ENCODE measurements at places on chromosomes 4 and X.

- no peak for DNase-seq
Measured at GRCh38 chrX:155216940-155217440, 730 bp downstream of the VBP1 start.

- DNase-seq, result no peak
Measured at GRCh38 chr4:166499820-166500219, 626.8 kb downstream of the TLL1 start.

DNA sequence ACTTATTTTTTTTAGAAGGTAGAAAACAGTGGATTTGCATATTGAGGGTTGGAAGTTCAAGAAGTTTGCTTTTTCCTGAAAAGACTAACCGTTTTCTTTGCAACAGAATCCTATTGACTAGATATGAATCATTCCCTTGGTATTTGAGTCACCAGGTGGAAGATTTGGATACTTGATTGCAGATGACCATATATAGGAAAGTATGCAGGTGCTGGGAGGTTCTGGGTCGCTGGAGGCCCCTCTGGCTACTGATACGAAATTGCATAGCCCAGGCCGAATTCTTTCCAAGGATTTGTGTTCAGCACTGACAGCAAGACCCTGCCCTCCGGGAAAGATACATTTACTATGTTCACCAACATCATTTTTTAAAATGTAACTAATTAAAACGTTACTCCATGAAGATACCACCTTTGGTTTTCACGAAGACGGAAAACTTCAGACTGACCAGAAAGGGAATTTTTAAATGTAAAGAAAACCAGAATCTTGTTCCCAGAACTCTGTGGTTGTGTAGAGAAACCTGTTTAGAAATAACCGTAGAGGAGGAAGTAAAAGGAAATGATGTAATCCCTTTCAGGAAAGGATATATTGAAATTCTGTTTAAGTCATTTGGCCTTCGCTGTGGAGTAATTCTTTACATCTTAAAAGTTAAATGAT is 946 bp downstream of the ANXA3 start:
- DNase-seq, result peak; percentile 46

GRCh38 chr4:110503270-110504083 is 27.5 kb downstream of the ENPEP start:
- DNase-seq, result no peak

DNA sequence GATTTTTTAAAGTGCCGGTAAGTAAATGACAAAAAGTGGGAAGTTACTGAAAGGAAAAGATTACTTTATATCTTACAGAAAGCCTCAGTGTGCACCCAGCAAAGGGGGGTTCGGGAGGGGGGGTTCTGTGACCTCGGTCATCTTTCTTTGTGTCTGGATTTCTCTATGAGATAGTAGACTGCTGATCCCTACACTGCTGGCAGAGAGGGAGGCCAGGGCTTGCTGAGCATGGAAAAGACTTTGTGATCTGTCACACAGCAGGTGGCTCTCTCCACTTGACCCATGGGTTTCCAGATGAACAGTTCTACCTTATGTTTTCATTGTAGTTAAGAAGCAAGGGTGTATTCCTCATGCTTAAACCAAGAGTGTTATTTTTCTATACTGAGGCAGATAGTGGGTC is 475.6 kb downstream of the PCDH10 start:
- peak; percentile 1 for DNase-seq

GRCh38 chrX:17758382-17758781 is 21.1 kb downstream of the SCML1 start:
- DNase-seq, result no peak

DNA sequence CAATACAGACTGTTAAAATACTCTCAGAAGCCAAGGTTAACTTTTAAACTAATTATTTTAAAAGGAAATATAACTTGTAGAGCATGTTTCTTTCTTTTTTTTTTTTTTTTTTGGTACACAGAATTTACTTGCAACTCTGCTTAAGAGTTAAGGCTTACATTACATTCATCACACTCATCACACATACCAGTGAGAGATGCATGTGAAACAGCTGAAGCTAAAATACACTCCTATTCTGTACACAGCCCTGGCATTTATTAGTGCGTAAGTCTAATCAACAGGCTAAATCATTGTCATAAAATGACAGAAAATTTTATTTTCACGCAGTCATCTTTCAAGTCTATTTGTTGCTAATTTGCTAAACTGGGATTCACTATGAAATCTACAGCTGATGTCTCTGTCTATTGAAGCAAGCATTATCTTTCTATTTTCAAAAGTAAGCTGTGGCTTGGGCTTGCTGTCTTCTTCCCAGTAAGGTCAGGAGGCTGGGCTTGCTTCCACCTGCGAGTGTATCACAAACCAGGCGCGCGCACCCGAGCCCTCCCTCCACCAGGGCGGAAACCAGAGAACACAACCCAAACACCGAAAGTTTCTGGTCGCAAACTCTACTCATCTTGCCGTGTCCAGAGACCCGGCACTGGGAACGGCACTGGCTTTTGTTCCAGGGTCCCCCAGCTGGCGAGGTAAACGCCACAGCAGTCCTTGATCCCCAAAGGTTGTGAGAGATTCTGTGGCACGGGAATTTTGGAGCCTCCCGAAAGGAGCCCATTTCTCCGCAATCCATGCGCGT is 3.9 kb downstream of the MAML3 start:
- DNase-seq, result peak; percentile 66

GRCh38 chrX:152070144-152070543 is 68.2 kb downstream of the MAGEA10 start:
- no peak for DNase-seq

GRCh38 chr4:147899512-147899911 is 167.6 kb downstream of the ARHGAP10 start:
- DNase-seq, result no peak

All from A549 (cell line).